ENCODE measurements at places on chromosomes 5 and 9.
A peak's percentile ranks its signal among the peaks of the same experiment; 100 is the strongest.

DNA sequence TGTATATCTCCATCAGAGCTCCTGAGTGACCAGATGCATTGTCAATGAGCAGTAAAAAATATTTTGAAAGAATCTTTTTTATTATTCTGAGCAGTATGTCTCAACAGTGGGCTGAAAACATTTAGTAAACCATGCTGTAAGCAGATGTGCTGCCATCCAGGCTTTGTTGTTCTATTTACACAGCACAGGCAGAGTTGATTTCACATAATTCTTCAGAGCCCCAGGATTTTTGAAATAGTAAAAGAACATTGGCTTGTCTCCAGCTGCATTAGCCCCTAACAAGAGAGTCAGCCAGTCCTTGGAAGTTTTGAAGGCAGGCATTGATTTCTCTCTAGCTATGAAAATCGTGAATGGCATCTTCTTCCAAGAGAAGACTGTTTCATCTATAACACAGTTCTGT, 25.2 kb upstream of the ENTREP1 start:
- no peak for DNase-seq

DNA sequence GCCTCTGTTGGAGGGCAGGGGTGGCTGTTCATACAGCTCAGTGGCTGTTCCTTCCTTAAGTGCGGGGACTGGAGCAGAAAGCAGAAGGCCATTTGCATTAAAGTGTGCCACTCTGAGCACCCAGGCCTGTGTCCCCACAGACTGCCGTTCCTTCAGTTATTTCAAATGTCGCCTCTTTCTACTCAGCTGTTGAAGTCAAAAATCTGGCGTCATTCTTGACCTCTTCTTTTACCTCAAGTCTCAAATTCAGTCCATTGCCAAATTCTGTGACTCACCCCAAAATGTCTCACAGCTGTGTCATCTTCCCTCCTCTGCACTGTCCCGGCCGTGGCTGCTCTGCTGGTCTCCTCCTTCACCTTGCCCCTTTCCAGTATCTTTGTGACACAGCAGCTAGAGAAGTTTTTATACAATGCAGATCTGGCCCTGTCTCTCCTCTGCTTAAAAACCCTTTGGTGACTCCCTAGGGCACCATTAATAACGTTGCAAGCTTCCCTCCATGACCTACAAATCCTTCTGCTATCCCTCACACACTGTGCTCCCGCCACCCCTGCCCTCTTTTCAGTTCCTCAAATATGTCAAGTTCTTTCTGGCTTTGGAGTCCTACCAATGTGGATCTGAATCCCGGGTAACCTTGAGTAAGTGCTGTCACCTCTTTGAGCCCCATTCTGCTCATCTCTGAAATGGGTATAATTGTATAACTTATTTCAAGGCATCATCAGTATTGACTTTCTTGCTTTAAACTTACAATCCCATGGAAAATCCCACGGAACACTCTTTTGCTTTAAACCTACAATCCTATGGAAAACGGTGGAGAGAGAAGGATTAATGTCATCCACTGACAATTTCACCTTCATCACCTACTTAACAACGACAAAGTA, 98.3 kb upstream of the BOD1 start:
- no peak for DNase-seq

- no peak for DNase-seq
These were observed 109.2 kb downstream of the SH3TC2 start for GRCh38 chr5:148953711-148954110.

GRCh38 chr5:81579262-81579924, 171.5 kb downstream of the SSBP2 start:
- DNase-seq, result no peak

DNA sequence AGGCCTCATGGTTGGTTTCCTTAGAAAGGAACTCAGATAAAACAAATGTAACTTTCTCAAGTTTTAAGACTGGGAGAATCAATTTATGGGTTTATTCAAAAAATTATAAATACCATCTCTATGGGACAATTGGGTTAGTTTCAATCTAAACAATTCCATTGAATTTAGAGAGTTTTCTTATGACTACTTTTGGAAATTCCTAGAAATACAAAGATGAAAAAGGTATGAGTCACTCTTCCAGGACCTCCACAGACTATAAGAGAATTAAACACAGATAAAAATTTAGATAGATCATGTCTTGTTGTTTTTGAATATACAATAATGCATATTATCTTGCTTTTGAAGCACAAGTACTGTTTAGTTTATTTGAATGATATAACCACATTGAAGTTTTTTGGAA, 188.7 kb downstream of the CHSY3 start:
- DNase-seq, result no peak

- DNase-seq, result no peak
These were observed 51.8 kb downstream of the SLC1A3 start for GRCh38 chr5:36658038-36658756.

DNA sequence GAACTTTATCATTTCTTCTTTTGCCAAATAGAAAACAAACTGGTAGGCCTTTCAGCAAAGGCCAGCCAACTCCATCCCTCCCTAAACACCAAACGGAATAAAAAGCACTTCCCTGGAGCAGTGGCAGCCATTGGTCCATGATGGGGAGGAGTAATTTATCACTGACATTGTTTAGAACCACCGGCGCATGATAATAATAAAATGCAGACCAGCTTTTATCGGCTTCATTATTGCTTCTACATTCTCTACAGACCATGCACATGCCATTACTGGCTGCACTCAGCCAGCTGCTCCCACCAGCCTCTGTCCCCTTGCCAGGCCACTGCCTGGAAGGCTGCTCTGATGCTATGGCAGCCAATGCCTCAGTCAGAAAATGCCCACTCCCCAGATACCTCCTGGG, 45.9 kb downstream of the ABCA1 start:
- no peak for DNase-seq

GRCh38 chr9:97501972-97502221, 431 bp downstream of the TMOD1 start:
- no peak for DNase-seq

- no peak for DNase-seq
These were observed 2293.3 kb upstream of the C9orf72 start for GRCh38 chr9:29866556-29866955.

GRCh38 chr9:73093740-73094379, 57.8 kb upstream of the ANXA1 start:
- DNase-seq, result no peak

DNA sequence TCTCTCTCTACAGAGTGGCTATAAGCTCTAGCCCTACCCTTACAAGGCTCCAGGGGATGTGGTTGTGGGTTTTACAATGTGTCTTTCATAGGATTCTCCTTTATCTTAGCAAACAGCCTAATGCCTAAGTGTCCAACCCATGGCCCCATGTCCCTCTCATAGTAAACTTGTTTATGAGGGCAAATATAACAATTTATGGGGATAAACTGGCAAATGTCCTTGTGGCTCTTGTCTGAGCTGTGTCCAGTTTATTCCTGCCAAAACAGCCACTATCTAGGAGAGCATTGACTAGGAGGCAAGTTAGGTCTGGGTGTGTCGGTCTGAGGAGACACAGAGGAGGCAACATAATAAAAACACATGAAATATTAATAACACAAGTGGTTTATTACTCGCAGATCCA, 335.1 kb downstream of the IZUMO3 start:
- no peak for DNase-seq

GRCh38 chr9:68785965-68786364, 80.9 kb downstream of the PIP5K1B start:
- no peak for DNase-seq

DNA sequence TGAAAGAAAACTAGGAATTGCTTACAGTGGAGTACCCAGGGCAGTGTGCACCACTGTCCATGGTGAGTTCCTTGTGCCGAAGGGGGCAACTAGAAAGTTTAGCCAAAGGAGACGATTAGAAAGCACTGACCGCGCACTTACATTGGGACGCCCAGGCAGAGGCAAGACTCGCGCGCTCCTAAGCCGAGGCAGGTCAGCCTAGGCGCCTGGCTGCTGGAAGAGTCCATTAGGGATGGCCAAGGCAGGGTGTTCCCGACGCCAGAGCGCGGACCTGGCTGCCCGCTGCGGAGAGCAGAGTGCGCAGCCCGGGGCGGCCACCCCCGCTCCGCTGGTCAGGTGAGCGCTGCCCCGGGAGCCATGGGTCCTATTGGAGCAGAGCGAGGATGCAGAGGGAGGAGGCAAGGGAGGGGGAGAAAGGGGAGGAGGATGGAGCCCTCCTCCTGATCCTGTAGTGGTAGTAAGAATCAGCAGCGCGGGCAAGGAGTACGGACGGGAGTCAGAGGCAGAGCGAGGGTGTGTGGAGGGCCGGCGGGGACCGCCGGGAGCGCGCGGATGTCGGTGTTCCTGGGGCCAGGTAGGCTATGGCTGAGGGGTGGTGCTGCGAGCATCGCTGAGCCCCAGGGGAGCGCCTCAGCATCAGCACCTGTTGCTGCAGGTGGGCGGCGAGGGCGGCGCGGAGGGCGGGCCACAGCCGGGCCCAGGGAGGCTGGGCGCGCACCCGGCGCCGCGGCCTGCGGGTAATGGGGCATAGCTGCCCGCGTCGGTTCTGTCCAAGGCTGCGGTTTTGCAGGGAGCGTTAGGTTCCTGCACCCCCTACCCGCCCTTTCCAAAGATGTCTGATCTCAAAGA, at the start of gene ADGRV1:
Gene ADGRV1, plus strand, starts transcription at position 454 of the 849 bp plus-strand sequence. Its CDS starts 99 bp downstream, at position 553.
- DNase-seq, result peak; percentile 97

- peak; percentile 2 for DNase-seq
These were observed 10.0 kb upstream of the CAST start for GRCh38 chr5:96651948-96652753.

- DNase-seq, result peak; percentile 88
These were observed 5.0 kb upstream of the MED10 start for GRCh38 chr5:6383376-6383775.

GRCh38 chr9:63817622-63818518, 1467.1 kb downstream of the FOXD4L5 start:
- no peak for DNase-seq

- no peak for DNase-seq
These were observed 137.0 kb downstream of the CCDC192 start for GRCh38 chr5:127840198-127840524.

DNA sequence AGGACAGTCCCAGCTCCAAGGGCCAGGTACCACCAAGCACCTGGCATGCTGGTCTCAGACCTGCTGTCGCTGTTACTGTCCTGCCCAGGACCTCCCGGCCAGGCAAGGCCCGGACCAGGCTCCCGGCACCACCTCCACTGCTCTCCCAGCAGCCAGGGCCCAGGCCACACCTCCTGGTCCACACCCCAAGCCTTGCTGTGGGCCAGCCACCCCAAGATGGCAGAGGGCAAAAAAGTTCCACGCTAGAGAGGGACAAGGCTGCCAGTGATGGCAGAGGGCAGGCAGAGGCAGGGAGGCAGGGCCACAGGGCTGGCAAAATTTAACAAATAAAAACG, 1.1 kb downstream of the DNLZ start:
- no peak for DNase-seq

DNA sequence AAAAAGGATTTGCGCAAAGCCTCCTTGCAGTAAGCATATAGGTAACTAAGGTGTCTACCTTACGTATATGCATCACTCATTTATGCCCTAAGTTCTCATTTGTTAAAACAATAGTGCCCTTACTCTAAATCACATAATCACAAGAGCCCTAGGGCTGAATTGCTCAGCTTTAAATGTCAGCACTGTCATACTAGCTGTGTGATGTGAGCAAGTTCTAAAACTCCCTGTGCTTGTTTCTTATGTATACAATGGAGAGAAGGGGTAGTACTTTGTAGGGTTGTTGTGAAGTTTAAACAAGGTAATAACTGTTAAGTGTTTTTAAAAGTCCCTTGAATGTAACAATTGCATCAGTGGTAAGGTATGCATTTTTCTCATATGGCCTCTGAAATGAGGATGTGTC, 169.5 kb upstream of the DMRT1 start:
- DNase-seq, result no peak

- no peak for DNase-seq
These were observed 1.3 kb downstream of the SH3RF2 start for GRCh38 chr5:145937432-145938250.

DNA sequence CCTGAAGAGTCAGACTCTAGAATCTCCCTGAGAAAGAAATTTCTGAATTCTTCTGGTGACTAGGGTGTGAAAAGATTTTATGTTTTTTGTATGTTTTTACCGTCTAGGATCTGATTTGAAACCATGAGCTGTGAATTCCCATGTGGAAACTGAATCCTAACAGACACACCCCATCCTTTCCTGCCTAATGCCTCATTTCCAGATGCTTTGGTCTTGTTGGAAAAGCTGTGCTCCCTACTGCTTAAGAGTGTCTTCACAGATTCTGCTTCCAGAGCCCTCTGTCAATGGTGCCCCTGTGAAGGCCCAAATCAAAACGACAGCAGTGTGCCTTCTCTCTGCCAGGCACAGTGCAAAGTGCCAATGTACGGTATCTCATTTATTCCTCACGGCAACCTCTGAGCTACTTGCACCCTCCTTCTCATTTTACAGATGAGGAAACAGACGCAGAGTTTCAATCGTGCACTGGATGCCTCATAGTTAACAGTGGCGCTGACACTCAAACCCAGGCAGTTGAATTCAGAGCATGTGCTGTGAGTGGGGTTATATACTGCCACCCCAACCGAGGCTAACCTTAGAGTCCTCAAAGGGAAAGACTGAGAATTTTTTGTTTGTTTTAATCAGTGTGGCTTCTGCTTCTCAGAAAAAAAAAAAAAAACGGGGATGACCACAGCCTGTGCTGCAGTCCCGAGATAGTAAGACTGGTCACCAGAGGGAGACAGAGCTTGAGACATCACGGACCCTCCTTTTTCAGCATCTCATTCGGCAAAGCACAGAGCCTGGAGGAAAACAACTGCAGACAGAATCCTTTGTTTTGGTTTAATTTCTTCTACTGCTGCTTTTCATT, 188.4 kb downstream of the SNCAIP start:
- peak; percentile 69 for DNase-seq

DNA sequence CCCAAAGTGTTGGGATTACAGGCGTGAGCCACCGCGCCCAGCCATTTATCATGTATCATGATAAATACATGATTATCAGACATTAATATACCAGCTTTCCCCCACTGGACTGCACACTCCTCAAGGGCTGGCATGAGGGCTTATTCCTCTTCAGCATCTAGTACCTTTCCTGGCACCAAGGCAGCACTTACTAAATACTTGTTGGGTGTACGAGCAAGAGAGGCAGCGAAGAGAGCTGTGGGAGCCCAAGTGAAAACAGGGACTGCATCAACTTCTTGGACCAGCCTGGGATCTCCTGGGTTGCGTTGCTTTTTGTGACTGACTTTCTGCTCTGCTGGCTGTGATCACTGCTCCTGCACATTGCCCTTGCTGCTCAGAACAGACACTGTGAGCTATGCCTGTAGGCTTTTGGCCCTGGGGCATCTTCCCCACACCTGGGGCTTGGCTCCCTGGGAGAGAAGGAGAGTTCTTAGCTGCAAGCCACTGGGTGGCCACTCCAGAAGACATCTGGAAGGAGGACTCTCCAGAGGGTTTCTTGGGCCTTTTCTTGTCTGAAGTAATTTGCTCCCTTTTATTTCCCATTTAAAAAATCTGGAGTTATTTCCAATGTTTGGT, 224.3 kb downstream of the NR3C1 start:
- no peak for DNase-seq

GRCh38 chr5:137105351-137106035, 393.6 kb downstream of the SPOCK1 start:
- DNase-seq, result no peak

DNA sequence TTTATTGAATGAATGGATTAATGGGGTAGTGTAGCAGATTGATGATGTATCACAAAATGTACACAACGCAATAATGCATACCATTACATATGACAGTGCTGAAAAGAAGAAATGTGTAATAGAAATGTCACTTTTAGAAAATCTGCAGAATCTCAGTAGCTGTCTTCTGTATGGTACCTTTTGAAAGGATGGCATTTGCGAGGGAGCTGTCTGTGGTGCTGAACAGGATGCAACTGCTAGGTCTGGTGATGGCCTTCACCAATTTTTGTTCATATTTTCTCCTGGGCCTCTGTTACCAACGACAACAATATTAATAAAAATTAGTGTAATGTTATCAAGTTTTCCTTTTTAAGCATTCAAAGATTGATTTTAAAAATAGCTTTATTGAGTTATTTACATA, 36.2 kb upstream of the OTULIN start:
- DNase-seq, result no peak
